ENCODE measurements at places on chromosomes 5 and 9.

- DNase-seq: no peak
Observed at GRCh38 chr9:19551124-19551929, 142.5 kb downstream of the ACER2 start.

- no peak for DNase-seq
Observed at GRCh38 chr5:63401436-63402046, 560.7 kb downstream of the HTR1A start.

DNA sequence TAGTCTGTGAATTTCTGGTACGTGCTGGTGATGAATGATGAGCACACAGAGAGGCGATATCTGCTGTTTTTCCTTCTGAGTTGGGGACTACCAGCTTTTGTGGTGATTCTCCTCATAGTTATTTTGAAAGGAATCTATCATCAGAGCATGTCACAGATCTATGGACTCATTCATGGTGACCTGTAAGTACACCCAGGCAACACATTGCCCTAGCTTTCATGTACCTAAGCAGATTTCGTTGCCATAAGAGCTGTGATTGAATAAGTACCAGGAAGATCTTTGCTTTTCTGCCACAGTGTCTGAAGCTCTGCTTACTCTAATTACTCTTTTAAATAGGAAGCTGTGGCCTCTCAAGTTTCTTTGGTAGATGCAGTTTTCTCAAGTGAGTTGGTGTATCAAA is 397.8 kb downstream of the ARRDC3 start:
- DNase-seq: no peak

DNA sequence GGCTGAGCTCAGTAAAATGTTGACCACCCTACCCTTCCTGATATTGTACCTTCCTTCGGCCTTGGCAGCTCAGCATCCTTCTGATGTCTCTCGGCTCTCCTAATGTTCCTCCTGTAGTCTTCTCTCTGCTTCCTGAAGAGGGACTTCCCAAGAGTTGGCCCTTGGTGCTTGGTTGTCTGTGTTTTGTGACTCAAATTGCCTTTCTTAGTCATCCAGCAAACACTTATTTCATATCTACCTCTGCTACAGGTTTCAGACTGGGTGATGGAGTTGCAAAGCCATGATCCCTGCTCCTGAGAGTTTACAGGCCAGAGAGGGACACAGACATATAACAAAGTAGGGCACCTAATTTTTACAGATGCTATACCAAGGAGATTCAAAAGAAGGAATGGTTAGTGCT is 70.1 kb downstream of the SV2C start:
- DNase-seq: no peak
